ENCODE measurements at places on chromosomes 5 and 9. TPM values are rescaled to one million over a fixed set of nuclear protein-coding genes. Genes with fewer than 3 reads are reported as not detected.

The CAMK4 gene
- total RNA-seq = 2.9 TPM

The ENTREP1 gene
- not detected for total RNA-seq

The BTNL8 gene
- not detected for total RNA-seq

The IL13 gene
- total RNA-seq = not detected

The PCDHGB3 gene
- total RNA-seq = 5.4 TPM

The NR6A1 gene
- 0.14 TPM for total RNA-seq

The ADAM19 gene
- total RNA-seq = 25.0 TPM

The PDLIM4 gene
- total RNA-seq = 53.3 TPM
